ENCODE measurements at places on chromosomes 12 and 14.

DNA sequence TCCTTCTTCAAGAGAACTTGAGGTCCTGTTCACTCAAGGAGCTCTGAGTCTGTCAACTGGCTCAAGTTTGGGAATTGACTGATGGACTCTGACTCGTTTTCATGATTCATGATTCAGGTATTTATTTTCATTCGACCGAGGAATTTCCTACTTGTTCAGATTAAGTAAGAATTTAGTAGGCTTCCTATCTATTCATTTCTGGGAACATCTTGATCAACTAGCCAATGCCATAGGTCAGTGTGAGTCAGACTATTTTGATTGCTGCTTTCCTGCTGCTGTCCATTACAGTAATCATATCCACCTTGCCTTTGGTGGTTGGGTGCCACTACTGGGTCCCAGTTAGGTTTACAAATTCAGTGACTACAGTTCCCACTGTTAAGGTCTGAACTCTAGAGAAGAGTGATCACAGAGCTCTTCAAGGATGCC is 6.1 kb downstream of the FAM186A start:
- DNase-seq = no peak

GRCh38 chr14:45083617-45083975 is 320 bp upstream of the PRPF39 start:
- no peak for DNase-seq

DNA sequence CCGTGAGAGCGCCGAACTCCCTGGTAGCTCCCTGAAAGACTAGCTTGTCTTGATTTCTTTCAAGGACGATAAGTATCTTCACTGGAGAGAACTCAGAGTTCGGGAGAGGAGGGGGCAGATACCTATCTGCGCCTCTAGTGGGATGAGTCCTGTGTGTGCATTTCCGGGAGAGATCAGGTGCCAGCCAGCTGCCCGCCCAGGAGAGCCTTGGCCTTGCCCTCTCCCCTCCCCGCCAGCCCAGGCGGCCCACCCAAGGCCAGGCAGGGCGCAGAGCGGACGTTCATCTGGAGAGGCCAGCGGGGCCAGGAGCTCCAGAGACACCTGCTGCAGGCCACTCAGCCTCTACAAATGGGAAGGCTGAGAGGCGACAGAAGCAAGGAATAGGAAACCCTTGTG is 1.0 kb downstream of the CD9 start:
- no peak for DNase-seq

DNA sequence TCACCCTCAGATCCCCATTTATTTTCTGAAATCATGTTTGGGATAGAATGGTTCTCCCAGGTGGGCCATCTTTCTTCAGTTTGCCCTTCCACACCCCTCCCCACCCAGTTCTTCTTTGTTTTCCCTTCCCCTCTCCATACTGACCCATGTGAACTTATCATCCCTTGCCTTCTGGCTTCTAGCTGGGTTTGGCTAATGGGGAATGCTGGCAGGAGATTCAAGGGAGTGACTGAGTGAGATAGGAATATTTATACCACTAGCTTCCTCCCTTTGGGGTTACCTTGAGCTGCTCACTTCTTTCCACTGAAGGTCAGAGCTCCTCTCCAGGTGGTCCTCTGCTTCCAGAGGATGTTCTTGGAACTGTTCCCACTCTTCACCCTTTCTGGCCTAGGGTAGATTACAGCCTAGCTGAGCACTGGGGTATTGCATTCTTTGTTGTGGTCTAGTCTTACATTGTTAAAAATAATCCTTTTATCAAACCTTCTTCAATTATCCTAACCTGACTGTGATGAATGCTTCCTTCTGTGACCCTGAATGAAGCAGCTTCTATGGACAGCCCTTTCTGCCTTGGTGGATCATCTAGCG is 88.3 kb upstream of the ATP2B1 start:
- DNase-seq = no peak

DNA sequence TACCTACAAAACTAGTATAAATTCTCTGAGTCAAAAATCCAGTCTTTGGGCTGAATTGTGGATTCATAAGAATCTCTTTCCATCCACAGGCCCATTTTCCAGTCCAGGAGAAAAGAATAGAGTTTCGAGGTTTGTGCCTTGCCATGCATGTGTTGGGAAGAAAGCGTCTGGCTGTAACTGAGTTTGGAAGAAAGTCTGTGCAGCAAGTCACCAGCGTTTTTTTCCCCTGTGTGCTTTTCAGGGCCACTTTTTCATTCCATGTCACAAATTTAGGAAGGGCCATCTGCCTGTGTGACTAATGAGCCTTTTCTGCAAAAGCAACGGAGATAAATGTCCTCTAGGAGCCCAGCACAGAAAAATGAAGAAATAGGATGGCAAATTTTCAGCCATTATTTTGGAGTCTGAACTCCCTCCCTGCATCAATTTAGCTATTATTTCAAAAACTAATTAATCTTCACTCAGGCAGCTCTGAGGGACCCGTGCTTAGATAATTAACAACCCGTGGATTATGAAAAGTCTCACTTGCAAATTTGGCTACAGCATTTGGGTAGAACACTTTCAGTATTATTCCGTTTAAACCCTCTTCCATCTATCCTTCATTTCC is 261.5 kb downstream of the SUDS3 start:
- DNase-seq = no peak

GRCh38 chr12:645563-646071 is 17.6 kb downstream of the NINJ2 start:
- DNase-seq = no peak

GRCh38 chr12:119082016-119082415 is 96.7 kb upstream of the HSPB8 start:
- DNase-seq = no peak

GRCh38 chr14:61215222-61216020 is 65.7 kb downstream of the TMEM30B start:
- DNase-seq = no peak

DNA sequence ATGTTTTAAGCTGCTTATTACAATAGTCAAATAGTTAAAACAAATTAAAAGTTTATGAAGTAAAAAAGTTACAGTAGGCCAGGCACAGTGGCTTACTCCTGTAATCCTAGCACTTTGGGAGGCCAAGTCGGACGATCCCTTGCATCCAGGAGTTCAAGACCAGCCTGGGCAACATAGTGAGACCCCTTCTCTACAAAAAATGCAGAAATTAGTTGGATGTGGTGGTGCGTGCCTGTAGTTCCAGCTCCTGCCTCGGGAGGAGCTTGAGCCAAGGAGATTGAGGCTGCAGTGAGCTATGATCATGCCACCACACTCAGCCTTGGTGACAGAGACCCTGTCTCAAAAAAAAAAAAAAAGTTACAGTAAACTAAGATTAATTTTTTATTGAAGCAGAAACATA is 142.6 kb downstream of the MIPOL1 start:
- DNase-seq = no peak

- peak; percentile 91 for DNase-seq
Observed at GRCh38 chr14:22071006-22071405, 397.4 kb upstream of the OR4E1 start.

DNA sequence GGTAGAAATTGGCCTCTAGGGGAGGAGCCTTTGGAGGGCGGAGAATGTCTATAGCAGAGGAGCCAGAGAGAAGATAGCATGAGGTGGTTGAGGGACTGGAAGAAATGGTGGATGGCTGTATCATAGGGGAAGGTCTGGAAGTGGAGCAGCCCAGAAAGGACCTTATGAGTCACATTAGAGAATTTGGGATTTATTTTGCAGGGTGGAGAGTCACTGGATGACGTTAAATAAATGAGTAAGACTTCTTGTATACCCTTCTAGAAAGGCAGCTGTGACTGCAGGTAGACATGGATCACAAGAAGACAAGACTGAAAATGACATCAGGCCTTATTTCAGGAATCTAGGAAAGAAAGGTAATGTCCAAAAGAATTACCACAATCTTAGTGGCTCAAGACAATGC is 208.2 kb upstream of the TMTC1 start:
- no peak for DNase-seq

GRCh38 chr14:22976620-22977433 is 5.5 kb downstream of the AJUBA start:
- DNase-seq = no peak

DNA sequence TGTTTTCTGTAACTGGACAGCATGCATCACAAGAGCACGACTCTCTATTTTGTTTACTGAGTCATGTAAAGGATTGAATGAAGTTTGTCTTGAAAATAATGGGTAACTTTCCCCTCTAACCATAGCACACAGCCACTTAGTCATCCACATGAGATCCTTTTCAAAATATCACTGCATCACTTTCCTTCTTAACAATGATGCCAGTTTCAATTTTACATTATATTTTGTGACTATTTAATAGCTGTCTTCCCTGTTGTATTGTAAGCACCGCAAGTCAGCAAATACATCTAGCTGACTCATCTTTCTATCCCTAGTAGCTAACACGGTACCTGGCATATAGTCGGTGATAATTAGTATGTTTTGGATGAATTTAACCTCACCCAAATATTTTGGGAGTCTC is 83.3 kb upstream of the PPM1H start:
- DNase-seq = no peak

GRCh38 chr14:24944800-24945199 is 105.1 kb downstream of the STXBP6 start:
- DNase-seq = no peak

- DNase-seq = no peak
Observed at GRCh38 chr12:42325326-42325652, 605 bp downstream of the ZCRB1 start.

DNA sequence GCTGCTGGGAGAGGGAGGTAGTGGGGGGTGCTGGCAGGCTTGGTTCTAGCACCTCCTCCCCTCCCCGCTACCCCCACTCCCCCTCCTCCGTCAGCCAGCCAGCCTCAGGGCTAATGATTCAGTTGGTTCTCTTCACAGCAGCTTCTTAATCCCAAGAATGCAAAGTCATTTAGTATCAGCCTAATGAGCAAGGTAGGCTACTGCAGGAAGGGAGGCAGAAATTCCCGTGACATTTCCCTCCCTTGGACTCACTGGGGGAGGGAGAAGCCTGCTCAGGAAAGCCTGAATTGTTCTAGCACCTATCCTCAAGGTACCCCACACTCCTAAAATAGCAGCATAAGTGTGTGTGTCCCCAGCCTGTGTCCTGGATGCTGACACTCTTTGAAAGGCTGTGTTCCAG is 29.8 kb downstream of the ITPK1 start:
- no peak for DNase-seq

GRCh38 chr12:57614178-57614947 is 3.1 kb downstream of the ARHGEF25 start:
- peak; percentile 27 for DNase-seq

DNA sequence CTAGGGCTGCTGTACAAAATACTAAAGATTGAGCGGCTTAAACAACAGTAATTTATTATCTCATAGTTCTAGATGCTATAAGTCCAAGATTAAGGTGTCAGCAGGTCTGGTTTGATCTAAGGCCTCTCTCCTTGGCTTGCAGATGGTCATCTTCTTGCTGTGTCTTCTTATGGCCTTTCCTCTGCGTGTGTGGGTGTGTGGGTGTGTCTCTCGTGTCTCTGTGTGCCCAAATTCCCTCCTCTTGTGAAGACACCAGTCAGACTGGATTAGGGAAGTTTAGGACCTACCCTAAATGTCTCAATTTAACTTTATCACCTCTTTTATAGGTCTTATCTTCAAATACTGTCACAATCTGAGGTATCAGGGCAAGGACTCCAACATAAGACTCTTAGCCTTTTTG is 28.3 kb downstream of the DDHD1 start:
- DNase-seq = no peak
